ENCODE measurements at places on chromosomes 16 and 17. TPM values are rescaled to one million over a fixed set of nuclear protein-coding genes. Genes with fewer than 3 reads are reported as not detected.

Gene MYLK3
- 0.19 TPM for total RNA-seq

Gene ACSM3
- total RNA-seq: 3.5 TPM

Gene FZD2
- total RNA-seq: 37.4 TPM

Gene FSCN2
- total RNA-seq: 0.68 TPM

Gene CD300A
- 0.07 TPM for total RNA-seq

Gene C16orf96
- not detected for total RNA-seq

Gene ITGB3
- 5.4 TPM for total RNA-seq

Gene CTCF
- 39.2 TPM for total RNA-seq
